CD8-positive, alpha-beta memory T cell (primary cell): ENCODE measurements at places on chromosomes 4 and X. TPM values are rescaled to one million over a fixed set of nuclear protein-coding genes. Genes with fewer than 3 reads are reported as not detected.

The RIBC1 gene
- 1.2 TPM for total RNA-seq

The IL2RG gene
- total RNA-seq = 323 TPM

The TRIM75 gene
- not detected for total RNA-seq

The SMIM10 gene
- total RNA-seq = 1.3 TPM

The CPE gene
- not detected for total RNA-seq

The SOX3 gene
- not detected for total RNA-seq

The SLC30A9 gene
- total RNA-seq = 56.7 TPM

The STK26 gene
- total RNA-seq = 52.0 TPM

The MND1 gene
- 20.2 TPM for total RNA-seq

The LRIT3 gene
- total RNA-seq = 0.24 TPM

The FGF13 gene
- total RNA-seq = not detected

The IL9R gene
- 3.9 TPM for total RNA-seq

The EGFL6 gene
- 0.59 TPM for total RNA-seq

The ANAPC10 gene
- 26.8 TPM for total RNA-seq

The OPHN1 gene
- total RNA-seq = 0.20 TPM

The SPOCK3 gene
- total RNA-seq = not detected

The YIPF7 gene
- total RNA-seq = not detected

The WAS gene
- total RNA-seq = 84.0 TPM

The SSX3 gene
- total RNA-seq = not detected

The MFAP3L gene
- total RNA-seq = 3.0 TPM

The AGTR2 gene
- total RNA-seq = not detected

The FABP2 gene
- total RNA-seq = not detected

The USP9X gene
- total RNA-seq = 54.5 TPM

The NXF2 gene
- not detected for total RNA-seq

The LRBA gene
- total RNA-seq = 61.9 TPM

The IL2 gene
- 173 TPM for total RNA-seq

The LDOC1 gene
- total RNA-seq = 0.88 TPM

The TMEM271 gene
- not detected for total RNA-seq

The HSD17B13 gene
- total RNA-seq = not detected

The SLITRK4 gene
- not detected for total RNA-seq

The MYOZ2 gene
- not detected for total RNA-seq

The SLC34A2 gene
- total RNA-seq = not detected

The MAGEA2B gene
- total RNA-seq = not detected

The USP46 gene
- total RNA-seq = 16.9 TPM

The UGT2B15 gene
- total RNA-seq = not detected

The TMSB15C gene
- total RNA-seq = 3.3 TPM
